Activated CD4-positive, alpha-beta T cell treated with anti-CD3 and anti-CD28 coated beads, Interleukin-2, amount 10 ng/mL, durations not matched to agents 7 days and 5 days (primary cell): ENCODE measurements at places on chromosomes 1 and 21.

DNA sequence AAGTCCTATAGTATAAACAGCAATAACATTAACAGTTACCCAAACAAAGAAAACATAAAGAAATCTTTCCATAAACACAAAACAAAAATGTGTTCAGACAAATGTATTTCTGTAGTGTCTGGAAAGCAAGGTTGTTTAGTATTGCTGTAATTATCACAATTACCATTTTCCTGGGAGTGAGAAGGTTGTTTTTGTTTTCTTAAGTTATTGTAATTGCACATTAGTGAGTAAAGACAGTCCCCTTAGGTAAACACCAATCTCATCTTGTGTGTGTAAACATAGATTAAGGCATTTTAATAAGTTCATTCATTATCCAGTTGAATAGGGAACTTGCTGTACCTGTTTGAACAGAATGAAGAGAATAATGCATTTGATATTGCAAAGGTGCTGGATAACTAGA lies 356.9 kb upstream of the ADGRL4 start:
- no peak for DNase-seq

DNA sequence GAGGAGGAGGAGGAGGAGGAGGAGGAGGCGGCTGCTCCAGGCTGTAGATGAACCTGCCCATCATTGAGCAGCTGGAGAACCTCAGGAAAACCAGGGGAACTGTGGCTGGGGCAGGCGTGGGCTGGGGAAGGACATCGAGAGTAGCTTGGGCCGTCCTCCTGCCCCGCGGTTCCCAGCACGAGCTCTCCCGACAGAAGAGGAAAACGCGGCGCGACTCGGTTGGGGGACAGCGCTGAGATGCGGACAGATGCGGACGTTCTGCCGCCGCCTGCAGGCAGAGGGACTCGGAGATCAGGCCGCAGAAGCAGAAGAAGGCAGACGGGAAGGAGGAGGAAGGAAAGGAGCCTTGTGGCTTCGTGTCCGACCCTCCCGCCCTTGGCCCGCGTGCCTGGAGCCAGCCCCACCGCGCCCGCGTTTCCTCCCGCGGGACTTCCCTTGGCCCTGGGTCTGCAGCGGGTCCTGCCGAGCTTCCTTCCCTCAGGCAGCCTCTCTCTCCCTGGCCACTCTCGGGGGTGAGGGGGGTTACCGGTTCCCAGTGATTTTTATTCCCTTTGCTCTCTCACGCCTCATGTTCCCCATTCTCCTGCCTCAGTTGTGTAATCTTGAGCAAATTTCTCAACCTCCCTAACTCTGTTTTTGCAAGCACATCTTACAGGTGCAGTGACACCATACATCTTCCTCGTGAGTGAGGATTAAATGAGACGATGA lies 1.7 kb upstream of the TNFRSF9 start:
- DNase-seq = peak; percentile 27

GRCh38 chr1:44284184-44284583 lies 70.9 kb downstream of the ERI3 start:
- no peak for DNase-seq

DNA sequence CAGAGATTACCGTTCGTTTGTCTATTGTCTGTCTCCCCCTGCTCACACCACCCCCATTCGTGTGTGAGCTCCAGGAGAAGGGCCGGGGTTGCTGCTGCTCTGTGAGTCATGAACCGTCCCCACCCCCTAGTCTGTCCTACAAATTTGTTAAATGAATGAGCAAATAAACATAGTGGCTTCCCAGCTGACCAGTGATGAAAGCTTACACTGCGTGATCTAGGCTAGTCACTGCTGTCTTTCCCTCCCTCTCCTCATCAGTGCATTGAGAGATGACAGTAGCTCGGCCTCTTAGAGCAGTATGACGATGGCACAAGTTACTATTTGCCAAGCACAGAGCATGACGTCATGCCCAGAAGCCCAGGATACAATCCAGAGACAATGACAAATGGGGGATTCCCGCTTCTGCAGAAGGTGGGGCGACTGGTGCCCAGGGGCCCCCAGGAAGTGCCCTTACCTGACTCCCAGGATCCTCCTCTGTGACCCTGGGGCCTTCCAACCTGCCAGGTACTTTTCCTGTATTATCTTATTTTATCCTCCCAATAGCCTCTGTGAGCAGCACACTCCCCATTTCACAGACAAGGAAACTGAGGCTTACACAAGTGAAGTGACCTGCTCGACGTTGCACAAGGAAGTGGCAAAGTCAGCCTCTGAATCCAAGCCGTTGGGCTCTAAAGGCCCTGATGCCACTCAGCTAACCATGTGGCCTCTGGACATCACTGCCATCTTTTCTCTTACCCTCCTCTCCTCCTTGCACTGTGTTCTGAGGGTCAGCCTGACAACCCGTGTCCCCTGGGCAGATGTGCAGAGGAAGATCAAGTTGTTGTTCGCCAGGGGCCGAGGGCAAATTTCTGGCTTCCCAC lies 8.6 kb upstream of the EPHA2 start:
- DNase-seq = no peak

DNA sequence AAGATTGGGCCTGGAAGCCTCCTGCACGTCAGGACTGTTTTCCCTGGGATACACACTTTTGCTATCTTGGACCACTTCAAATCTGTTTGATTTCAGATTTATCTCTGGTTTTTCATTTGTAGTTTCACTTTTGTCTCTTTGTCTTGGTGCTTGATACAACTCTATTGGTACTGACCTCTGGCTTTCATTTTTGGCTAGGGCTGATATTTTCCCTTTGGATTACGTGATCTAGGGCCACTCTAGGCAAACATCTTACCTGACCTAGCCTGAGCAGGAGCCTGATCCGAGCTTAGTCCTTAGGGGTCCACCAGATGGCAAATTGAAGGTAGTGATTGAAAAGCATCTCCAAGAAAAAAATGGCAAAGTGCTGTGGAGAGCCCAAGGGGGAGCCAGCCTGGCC lies 39.6 kb downstream of the ZBTB18 start:
- DNase-seq = no peak

GRCh38 chr21:46033410-46034400 lies 52.1 kb downstream of the COL6A1 start:
- no peak for DNase-seq

- no peak for DNase-seq
These were observed 471.7 kb upstream of the B3GALT2 start for GRCh38 chr1:193658081-193658480.

GRCh38 chr1:43569175-43569574 lies 38.5 kb downstream of the PTPRF start:
- no peak for DNase-seq

DNA sequence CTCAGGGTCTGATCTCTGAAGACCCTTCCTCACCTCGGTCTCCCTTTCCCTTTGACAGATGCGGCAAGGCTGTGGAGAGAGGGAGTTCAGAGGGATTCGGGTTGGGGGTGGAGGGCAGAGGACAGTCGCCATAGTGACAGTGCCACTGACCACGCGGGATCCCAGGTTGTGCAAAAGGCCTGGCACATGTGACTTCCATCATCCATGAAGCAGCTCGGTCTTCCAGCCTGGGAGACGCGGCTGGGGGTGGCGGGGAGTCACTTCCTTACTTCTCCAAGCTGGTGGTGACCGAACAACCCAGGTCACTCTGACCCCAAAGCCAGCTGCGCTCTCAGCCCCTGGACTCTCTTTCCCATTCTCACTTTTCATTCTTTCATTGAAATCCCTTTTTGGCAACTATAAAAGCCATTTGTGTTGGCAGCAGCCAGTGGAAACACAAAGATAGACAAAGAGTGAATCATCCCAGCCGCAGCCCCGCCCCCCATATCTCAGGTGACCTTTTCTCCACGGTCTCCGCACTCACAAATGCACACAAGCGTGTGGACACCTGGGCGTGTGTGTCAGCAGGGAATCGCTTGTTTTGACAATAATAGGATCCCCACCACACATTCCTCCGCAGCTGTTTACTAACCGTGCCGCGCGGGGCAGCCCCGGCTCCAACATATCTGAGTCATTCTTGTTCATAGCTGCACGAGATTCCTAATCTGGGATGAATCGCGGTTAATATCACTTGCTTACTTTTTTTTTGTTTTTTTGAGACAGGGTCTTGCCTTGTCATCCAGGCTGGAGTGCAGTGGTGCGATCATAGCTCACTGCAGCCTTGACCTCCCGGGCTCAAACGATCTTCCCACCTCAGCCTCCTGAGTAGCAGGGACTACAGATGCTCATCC lies 68.3 kb downstream of the DHRS3 start:
- no peak for DNase-seq

DNA sequence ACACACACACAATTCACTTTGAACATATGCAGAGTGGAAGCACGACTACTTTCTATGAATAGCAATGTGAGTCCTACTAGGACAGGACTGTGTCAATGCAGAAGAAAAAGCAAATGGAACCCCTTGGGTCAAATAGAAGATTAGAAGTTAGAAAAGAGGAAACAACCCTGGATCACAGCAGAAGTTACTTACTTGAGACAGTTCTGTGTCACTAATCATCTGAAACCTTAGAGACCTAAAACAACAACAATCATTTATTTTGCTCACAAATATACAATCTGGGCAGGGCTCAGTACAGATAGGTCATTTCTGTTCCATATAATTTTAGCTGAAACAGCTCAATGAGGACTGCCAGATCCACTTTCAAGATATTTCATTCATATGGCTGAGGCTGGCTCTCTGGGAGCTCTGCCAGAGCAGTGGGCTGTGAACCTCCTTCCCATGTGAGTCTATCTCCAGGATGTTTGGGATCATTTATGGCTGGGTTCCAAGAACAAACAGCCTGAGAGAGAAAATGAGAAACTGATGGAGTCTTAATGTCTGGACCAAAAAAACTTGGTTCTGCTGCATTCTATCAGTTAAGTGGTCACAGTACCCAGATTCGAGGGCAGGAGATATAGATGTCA lies 42.5 kb upstream of the IL10 start:
- no peak for DNase-seq

DNA sequence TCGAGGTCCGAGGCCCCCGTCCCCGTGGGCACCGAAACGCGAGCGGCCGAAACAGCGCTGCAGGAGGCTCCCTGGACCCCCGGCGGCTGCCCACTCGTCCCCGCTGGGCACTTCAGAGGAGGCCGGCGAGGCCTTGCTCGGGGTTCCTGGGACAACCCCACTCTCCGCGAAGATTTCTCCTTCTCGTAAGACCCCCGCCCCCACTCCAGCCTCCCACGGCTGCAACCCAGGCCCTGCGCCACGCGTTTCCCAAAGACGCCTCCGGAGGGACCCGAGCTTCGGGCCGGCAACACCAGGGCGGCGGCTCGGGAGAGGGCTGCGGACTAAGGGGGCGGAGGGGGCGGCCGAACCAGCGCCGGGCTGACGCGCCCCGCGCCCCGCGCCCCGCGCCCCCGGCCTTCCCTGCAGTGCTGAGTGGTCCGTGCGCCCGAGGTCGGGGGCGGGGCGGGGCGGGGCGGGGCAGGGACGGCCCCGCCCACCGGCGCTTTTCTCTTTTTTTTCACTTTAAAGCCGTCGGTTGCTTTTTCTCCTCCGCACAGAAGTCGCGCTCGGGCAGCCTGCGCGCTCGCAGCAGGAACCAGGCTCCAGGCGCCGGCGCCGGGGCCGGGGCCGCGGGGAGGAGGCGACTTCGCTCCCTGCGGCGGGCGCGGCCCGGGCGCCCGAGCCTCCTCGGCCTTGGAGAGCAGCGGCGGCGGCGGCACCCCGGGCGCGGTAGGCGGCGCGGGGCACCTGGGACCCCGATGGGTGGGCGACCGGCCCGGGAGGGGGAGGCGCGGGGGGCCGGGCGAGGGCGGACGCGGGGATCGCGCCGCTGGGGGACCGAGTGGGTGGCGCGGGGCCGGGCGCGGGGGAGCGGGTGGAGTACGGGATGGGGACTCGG lies at the start of gene SPSB1:
TSS of gene SPSB1 (plus strand) at position 534 of the 880 bp plus-strand sequence. CDS start 62,998 bp downstream, outside the sequence.
- peak; percentile 70 for DNase-seq

- no peak for DNase-seq
These were observed 39.2 kb downstream of the ABCA4 start for GRCh38 chr1:94081566-94082344.

- DNase-seq = no peak
These were observed 29.3 kb upstream of the COL6A2 start for GRCh38 chr21:46068516-46069079.

DNA sequence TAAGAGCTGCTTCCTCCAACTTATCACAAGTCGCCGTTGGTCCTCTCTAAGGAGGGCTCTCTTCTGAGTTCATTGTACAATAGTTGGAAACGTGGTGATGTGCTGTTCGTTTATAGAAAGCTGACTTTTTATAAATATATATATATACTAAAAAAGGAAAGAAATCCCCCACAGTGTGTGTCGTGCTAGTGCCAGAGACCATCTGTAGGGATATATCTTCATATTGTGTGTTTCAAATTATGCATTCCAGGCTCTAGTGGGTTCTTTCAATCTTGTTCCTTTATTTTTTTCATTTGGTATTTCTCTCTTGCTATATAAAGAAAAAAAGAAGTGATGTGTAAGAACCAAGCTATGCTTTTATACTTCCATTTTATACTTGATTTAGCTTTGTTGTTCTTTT lies 111.8 kb downstream of the TAS1R2 start:
- DNase-seq = no peak

DNA sequence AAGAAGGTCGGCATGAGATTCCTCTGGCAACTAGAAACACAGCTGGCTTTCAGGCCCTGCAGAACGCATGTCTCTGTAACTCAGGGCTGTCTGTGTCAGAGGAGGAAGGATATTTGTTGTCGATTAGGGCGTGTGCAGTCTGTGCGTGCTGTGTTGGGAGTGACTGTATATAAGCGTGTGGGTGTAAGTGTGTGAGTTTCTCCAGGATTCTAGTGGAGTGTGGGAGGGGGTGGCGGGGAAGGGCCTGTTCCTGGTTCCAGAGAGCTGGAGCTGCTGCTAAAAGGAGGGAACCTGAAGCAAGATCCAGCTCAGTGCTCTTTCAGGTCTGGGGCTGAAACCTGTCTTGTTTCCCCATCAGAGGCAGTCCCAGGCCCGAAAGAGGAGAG lies 74.3 kb downstream of the SLC16A1 start:
- no peak for DNase-seq

DNA sequence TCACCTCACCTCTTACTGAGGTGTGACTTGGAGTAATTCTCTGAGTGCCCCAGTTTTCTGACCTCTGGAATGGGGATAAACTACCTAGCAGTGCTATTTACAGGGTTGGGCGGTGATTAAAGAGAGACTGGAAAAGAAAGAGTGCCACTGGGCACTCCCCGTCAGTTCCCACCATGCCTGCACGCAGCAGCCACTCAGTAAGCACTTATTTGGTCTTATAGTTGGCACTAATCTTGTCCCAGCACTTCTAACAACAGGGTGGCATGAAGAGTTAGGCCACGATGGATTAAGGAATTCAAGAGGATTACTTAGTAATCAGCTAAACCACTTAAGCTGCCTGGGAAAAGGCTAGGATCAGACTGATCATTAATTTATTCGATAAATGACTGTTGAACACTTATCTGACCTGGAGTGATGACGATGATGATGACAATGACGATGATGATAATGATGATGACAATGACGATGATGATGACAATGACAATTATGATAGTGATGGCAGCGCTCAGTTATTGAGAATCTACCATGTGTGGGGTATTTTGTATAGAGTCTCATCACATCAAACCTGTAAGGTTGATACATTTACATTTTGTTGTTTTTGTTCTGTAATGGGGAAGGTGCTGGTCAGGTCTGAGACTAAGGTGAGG lies 5.4 kb downstream of the CITED4 start:
- no peak for DNase-seq
